ENCODE measurements at places on chromosomes 5 and 9. TPM values are rescaled to one million over a fixed set of nuclear protein-coding genes. Genes with fewer than 3 reads are reported as not detected.

DNA sequence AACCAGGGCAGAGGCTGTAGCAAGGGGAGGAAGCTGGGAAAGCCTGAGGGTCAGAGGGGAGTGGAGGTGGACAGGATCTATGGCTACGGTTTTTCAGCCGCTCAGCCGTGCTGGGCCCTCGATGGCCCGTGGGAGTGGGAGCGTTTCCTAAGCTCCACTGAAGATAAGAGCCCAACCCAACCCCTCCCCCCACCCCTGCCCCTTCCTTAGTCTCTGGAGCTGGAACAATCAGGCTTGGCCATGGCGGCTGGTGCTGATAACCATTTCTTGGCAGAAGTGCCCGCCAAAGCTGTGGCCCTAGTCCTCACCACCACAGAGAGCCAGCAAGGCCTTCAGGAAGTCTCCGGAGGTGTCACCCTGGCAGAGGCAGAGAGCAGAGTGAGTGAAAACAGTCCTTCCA is 20.3 kb upstream of the TNIP1 start:
- no peaks in the 10 kb centered on the region for H3K27me3 ChIP-seq
- H3K27ac ChIP-seq, result peak overlapping the region; percentile 37
- peaks cover 53% of the 10 kb centered on the region for H3K36me3 ChIP-seq
- H3K4me3 ChIP-seq, result no peak overlapping the region
- ATAC-seq, result no peak
- peaks cover 9% of the 10 kb centered on the region for H3K4me1 ChIP-seq

DNA sequence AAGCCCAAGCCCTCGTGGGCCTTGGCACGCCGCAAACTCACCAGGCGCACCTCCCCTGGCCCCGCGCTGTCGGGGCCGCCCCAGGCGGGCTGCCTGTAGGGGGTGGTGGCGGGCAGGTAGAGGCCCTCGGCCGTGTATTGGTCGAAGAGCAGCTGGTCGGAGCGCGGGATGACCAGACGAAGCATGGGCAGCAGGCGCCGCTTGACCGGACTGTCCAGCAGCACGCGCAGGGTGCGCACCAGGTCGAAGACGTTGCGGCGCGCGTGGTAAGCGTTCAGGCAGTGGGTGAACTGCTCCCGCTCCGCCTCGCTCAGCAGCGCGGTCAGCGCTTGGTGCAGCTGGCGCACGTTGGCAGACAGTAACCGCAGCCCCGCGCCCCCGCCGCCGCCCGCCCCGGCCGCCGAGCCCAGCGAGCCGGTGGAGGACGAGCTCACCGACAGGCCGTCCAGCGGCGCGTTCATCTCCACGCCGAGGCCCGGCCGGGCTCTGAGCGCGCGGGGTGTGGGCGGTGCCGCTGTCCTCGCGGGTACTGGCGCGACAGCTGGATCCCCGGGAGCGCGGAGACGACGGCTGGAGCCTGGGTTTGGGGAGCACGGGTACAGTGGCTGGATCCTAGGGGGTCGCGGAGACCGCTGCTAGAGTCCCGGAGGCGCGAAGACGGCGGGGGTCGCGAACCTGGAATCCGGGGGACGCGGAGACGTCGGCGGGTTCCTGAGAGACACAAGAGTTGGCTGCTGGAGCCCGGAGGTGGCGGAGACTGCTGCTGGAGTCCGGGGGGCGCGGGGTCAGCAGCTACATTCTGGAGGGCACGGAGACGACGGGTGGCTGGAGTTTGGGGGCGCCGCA is 709 bp downstream of the WHRN start:
- no peaks in the 10 kb centered on the region for H3K27me3 ChIP-seq
- no peaks in the 10 kb centered on the region for H3K36me3 ChIP-seq
- no peaks in the 10 kb centered on the region for H3K4me1 ChIP-seq

GRCh38 chr5:112668016-112668415 is 69.7 kb upstream of the APC start:
- no peaks in the 10 kb centered on the region for H3K4me1 ChIP-seq
- no peaks in the 10 kb centered on the region for H3K27me3 ChIP-seq
- H3K4me3 ChIP-seq, result no peak overlapping the region
- no peak overlapping the region for H3K27ac ChIP-seq

DNA sequence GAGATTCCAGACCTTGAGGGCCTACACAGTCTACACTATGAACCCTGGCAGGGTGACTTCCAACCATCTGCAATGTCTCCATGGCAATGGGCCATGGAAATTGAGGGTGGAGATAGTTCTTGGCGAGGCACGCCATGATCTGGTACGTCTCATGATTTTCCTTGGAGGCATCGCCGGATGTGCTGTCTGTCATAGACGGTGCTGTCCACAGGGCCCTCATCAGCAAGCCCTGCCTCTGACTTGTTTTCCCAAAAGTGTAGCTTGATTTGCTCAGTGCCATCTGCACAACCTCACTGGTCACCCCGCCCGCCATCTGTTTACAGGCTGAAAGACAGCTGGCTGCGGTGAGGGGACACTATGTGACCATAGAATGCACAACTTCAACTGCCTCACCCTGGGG is 73.5 kb downstream of the BOD1 start:
- H3K27me3 ChIP-seq, result no peaks in the 10 kb centered on the region
- no peak overlapping the region for H3K27ac ChIP-seq
- H3K4me1 ChIP-seq, result no peaks in the 10 kb centered on the region
- ATAC-seq, result peak; percentile 43
- H3K4me3 ChIP-seq, result no peak overlapping the region

DNA sequence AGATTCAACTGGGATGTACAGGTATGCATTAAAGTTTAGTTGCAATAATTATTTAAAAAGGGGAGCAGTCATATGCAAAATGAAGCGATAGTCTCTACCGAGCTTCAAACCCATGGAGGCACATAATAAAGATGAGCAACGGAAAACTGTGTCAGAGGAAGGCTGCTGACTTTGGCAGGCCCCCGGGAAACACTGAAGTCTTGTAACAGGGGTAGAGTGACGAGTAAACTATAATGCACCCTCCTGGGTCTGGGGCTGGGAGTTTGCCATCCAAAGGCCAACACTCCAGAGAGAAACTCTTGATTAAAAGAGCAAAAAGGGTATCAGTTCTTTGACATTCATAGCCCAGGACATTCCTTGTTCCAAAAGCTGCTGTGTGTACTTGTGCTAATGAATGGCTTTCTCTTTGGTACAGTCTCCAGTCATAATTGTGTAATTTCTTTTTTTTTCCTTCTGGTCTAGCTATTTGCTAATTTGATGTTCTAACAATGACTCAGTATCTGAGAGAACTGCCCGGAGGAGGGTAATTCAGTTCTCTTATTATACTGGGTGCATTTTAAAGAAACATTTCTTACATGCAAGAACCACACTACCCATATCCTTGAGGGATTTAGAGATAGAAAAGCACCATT is 59.2 kb downstream of the TNC start:
- peaks cover 24% of the 10 kb centered on the region for H3K36me3 ChIP-seq
- H3K27me3 ChIP-seq, result no peaks in the 10 kb centered on the region
- H3K4me3 ChIP-seq, result no peak overlapping the region
- ATAC-seq, result peak; percentile 65

DNA sequence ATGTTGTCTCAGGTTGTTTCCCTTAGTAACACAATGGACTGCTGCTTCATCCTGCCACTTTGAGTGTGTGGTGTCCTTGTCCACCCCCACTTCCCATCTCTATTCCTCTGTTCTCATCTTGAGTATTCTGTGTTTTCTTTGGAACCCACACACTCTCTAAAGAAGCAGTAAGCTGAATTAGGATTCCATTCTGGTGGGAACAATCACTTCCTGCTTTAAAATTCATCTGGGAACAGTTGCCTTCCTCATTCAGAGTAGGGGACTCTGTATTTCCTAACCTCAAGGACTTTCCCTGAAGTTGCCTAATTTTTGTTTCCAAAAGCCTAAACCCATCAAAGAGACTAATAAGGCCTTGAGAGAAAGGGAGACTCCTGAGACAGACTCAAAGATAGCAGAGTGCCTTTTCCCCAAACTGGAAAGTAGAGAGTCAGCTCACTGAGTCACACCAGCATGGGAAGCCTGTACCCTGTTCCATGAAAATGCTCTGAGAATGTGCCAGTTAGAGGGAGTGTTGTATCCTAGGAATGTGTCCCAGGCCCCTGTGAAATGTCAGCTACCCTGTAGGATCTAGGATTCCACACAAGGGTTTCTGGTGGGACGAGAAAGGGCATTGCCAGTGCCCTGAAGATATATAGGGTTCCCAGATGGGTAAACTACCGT is 63.6 kb downstream of the CCDC192 start:
- peaks cover 3% of the 10 kb centered on the region for H3K4me1 ChIP-seq
- H3K36me3 ChIP-seq, result no peaks in the 10 kb centered on the region
- H3K27me3 ChIP-seq, result no peaks in the 10 kb centered on the region

DNA sequence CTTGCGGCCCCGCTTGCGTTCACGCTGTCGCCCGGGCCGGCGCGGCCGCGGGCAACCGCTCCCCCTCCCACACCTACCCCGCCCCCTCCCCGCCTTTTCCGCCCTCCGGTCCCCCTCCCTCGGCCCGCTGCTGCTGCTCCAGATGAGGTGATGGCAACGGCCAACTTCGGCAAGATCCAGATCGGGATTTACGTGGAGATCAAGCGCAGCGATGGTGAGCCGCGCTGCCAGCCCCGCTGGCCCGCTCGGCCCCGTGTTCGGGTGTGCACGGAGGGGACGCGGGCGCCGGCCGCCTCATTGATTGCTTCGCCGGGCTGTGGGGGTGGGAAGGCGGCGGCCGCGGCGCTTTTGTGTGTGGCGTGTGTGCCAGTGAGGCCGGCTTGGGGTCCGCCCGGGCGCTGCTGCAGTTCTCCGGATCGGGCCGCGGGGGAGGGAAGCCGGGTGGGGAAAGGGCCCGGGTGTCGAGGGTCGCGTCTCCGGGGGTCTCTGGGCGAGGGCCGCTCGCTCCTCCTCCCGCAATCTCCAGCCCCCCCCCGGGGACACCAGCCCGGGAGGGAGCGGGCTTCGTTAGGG is 403 bp downstream of the KIF2A start:
- peak overlapping the region; percentile 99 for H3K4me3 ChIP-seq
- H3K36me3 ChIP-seq, result no peaks in the 10 kb centered on the region
- H3K27me3 ChIP-seq, result no peaks in the 10 kb centered on the region
- ATAC-seq, result peak; percentile 62
- no peaks in the 10 kb centered on the region for H3K4me1 ChIP-seq

- H3K4me3 ChIP-seq, result no peak overlapping the region
- H3K36me3 ChIP-seq, result no peaks in the 10 kb centered on the region
- no peaks in the 10 kb centered on the region for H3K27me3 ChIP-seq
- no peak overlapping the region for H3K27ac ChIP-seq
- no peaks in the 10 kb centered on the region for H3K4me1 ChIP-seq
Observed at GRCh38 chr9:4305065-4305985, 5.5 kb upstream of the GLIS3 start.

- H3K27ac ChIP-seq, result no peak overlapping the region
- H3K4me1 ChIP-seq, result peaks cover 16% of the 10 kb centered on the region
- no peak for ATAC-seq
- no peak overlapping the region for H3K4me3 ChIP-seq
- no peaks in the 10 kb centered on the region for H3K27me3 ChIP-seq
Observed at GRCh38 chr9:108842610-108843295, 13.0 kb downstream of the ACTL7B start.

The ANKRD55 gene
- not detected for total RNA-seq

GRCh38 chr9:92713528-92713927 is 43.6 kb upstream of the IPPK start:
- H3K4me3 ChIP-seq, result no peak overlapping the region
- no peak for ATAC-seq
- peaks cover 18% of the 10 kb centered on the region for H3K4me1 ChIP-seq
- no peaks in the 10 kb centered on the region for H3K27me3 ChIP-seq
- no peak overlapping the region for H3K27ac ChIP-seq
- H3K36me3 ChIP-seq, result no peaks in the 10 kb centered on the region

DNA sequence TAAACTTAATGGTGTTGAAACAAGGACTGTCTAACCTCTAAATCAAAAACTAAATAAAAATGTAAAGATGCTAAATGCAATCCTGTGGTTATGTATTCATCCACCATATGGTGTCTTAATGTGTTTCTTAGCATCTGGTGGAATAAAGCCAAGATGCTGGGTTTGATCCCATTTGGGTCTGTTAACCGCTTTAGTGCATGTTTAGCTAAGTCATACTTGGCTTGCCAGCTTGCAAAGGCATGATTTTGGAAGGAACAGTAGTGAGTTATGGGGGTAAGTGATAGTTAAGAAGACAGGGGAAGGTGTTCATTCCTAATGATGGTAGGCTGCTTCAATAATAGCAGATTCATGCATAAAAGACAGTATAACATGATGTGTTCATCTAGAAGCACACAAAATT is 139.0 kb upstream of the SLC27A6 start:
- H3K27me3 ChIP-seq, result no peaks in the 10 kb centered on the region
- ATAC-seq, result no peak
- no peaks in the 10 kb centered on the region for H3K4me1 ChIP-seq
- H3K4me3 ChIP-seq, result no peak overlapping the region
- H3K27ac ChIP-seq, result no peak overlapping the region

The CDO1 gene
- total RNA-seq, result 11.4 TPM

DNA sequence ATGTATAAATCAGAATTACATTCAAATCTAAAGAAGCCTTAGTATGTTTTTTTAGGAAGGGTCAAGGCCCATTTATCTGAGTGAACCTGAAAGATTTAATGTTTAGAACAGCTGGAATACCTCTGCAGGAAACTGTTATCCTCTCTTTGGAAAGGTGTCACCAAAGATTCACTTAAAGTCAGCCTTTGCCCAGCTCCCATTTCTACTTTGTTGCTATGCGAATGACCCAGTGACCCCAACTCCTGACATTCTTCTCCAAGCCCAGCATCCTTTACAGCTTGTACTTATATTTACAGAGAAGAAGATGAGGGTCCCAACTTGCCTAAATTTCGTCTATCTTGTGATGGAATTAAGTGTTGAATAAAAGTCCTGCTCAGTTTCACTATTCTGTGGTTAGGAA is 1198.6 kb downstream of the CDH12 start:
- no peak for ATAC-seq
- H3K27me3 ChIP-seq, result no peaks in the 10 kb centered on the region
- H3K4me1 ChIP-seq, result no peaks in the 10 kb centered on the region

- ATAC-seq, result no peak
- no peaks in the 10 kb centered on the region for H3K27me3 ChIP-seq
- no peak overlapping the region for H3K27ac ChIP-seq
Observed at GRCh38 chr5:57407391-57407790, 75.2 kb downstream of the ACTBL2 start.

The C9orf78 gene
- 59.9 TPM for total RNA-seq

The PCDHB8 gene
- total RNA-seq, result 1.2 TPM

DNA sequence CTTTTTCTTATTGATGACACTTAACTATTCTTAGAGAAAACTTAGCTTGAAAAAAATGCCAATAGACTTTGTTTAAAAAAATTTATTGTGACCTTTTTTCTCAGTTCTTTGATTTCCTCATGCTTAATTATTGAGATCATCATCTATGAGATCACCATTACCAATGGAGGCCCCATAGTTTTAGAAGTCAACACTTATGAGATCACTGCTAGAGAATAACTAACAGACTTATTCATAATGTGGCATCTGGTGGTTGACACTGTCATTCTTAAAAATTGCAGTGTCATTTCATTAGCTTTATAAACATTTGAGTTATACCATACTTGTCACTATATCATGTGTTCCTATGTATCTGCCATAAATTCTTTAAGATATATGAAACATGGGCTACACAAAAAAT is 14.9 kb upstream of the FEM1C start:
- no peak for ATAC-seq
- no peak overlapping the region for H3K4me3 ChIP-seq
- H3K4me1 ChIP-seq, result peaks cover 29% of the 10 kb centered on the region
- H3K27me3 ChIP-seq, result no peaks in the 10 kb centered on the region
- no peaks in the 10 kb centered on the region for H3K36me3 ChIP-seq

The SPRY4 gene
- 18.1 TPM for total RNA-seq

GRCh38 chr9:76136986-76137385 is 246.5 kb downstream of the PCSK5 start:
- H3K27ac ChIP-seq, result no peak overlapping the region
- H3K4me3 ChIP-seq, result no peak overlapping the region
- H3K36me3 ChIP-seq, result no peaks in the 10 kb centered on the region
- no peaks in the 10 kb centered on the region for H3K27me3 ChIP-seq
- H3K4me1 ChIP-seq, result peaks cover 18% of the 10 kb centered on the region

All from gastroesophageal sphincter (tissue), 4 donors.